ENCODE measurements at places on chromosomes 6 and 20.

DNA sequence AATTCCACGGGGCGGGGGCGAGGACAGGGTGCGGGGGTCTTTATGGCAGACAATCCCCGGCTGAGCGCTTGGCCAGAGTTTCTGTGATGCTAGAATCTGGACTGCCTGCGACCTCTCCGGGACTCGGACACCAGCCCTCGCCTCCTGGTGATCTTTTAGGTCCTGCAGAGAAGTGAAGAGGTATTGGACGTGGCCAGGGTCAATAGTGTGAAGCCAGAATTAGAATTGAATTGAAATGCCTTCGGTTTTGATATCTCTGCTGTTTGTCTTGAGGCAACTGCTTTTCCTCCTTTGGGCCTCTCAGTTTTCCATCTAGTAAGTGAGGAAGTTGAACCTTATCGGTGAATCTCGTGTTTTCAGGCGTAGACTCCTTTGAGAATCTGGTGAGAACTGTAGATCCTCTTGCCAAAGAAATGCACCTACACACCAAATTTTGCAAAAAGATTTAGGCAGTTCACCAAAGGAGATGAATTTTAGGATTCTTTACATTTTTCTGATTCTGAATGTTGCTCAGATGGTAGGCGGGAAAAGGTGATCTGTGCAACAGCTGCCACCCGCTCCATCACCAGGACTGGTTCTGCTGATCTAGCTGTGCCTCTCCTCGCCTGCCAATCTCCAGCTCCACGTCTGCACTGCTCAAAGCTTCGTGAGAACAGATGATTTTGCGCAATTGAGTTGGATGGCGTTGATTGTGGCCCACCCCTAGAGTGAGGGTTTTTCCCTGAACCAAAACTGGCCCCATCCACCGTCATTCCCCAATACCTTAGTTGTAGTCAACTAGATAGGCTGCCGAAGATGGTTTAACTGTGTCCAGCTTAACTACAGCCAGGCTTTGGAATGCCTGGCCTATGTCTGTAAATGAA is 837 bp upstream of the OSER1 start:
- no peak for DNase-seq

GRCh38 chr6:70299456-70299855 is 3.4 kb downstream of the COL9A1 start:
- DNase-seq: no peak

DNA sequence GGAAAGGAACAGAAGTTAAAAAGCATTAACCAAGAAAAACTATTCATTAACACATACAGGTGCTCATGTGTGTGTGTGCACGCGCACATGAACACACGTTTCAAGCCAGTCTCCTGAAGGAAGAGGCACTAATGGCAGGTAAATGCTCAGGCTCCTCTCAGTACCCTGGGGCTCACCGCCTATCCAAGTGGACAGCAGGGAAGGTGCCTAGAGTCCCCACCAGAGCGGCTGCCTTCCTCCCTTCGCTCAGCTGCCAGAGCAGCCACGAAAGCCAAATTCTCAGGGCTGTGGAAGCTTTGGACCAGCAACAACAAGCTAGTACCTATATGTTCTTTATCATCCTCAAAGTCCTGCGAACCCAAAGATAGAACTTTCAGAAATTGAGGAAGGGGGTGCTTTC is 42.6 kb downstream of the PLCG1 start:
- DNase-seq: no peak

DNA sequence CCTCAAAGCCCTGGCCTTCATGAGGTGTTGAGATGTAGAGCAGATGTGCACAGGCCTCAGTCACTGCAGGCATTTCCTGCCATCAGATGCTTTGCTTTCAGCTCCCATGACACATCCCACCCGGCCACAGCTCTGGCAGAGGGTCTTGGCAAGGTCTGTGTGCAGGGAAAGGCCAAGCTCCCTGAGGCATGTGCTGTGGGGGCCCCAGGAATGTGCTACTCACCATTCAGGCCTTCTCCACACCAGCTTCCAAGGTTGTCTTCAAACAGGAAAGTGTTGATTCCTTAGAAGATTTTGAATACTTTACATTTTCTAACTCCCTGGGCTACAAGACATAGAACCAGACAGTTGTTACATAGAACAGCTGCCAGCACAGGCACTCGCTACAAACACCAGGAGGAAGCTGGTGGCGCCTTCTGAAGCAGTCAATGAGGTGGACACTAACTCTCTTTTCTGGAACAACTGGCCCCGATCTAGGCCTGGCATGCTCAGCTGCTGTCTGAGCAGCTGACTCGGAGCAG is 27.8 kb downstream of the CASS4 start:
- no peak for DNase-seq

DNA sequence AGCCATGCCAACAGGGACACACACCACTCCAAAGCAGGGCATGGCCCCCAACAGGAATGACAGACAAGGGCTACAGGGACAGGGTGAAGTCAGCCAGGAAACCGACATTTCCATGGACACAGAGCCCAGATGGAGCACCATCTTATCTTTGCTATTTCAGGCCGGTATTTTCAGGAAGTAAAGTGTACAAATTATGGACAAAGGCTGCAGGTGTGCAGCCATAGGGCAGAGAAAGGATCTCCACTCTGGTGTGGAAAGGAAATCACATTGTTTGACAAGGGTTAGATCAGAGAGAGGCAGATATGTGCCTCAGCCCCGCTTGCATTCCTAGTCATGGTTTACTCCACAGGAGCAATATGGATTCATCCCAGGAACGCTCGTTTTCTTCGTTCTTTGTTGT is 81.7 kb upstream of the SLC22A23 start:
- no peak for DNase-seq

DNA sequence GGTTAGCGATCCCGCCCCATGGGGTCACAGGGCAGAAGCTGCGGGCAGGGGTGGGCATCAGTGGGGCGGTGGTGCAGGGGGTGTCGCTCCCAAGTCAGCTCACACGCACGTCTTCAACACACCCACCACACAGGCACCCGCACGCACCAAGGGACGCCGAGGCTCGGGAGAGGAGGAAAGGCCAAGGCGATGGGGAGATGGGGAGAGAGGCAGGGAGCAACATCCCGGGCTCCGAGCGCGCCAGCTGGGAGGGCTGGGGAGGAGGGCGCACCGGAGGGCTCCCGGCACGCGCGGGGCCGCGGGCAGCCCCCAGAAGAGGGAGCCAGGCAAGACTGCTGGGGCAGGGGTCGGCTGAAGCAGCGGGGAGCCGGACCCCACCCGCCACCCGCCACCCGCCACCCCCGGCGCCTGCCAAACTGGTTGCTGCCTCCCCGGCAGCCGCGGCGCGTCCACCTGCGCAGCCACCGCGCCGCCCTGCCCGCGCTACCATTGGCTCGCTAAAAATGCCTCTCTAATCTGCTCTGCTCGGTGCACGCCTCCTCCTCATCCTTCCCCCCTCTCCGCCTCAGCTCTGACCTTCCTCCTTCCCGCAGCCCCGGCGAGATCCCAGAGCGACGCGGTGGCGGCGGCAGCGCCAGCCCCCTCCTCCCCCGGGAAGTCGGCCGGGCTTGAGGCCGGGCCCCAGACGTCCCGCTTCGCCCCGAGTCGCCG is at the start of gene PACSIN1:
TSS of gene PACSIN1 (plus strand) at position 546 of the 711 bp plus-strand sequence. CDS start 60,230 bp downstream, outside the sequence.
- DNase-seq: no peak

DNA sequence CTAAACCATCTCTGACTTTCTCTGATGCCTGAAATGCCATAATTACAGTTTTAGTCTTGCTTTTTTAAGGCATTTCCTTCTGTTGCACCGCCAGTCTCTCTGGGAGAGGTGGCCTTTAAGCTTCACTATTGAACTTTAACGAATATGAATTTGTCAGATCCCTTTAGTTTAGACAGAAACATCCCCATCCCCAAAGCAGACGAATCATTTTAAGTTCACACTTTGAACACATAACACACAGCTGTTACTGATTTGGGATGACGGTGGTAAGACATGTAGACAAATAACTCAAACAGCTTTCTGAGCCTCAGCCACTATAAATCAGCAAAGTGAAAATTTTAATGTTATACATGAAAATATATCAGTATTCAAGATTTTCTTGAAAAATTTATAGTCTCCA is 7.2 kb upstream of the IPCEF1 start:
- DNase-seq: no peak

GRCh38 chr6:101276066-101276465 is 117.4 kb upstream of the GRIK2 start:
- no peak for DNase-seq

Measured in iPS DF 19.7 (cell line).